ENCODE measurements at places on chromosomes 7 and 10. TPM values are rescaled to one million over a fixed set of nuclear protein-coding genes. Genes with fewer than 3 reads are reported as not detected.
A peak's percentile ranks its signal among the peaks of the same experiment; 100 is the strongest.

The PRPS1L1 gene
- polyA plus RNA-seq = not detected

- DNase-seq = peak; percentile 29
Observed at GRCh38 chr7:81462672-81463071, 307.2 kb downstream of the HGF start.

The ETV1 gene
- 14.9 TPM for polyA plus RNA-seq

DNA sequence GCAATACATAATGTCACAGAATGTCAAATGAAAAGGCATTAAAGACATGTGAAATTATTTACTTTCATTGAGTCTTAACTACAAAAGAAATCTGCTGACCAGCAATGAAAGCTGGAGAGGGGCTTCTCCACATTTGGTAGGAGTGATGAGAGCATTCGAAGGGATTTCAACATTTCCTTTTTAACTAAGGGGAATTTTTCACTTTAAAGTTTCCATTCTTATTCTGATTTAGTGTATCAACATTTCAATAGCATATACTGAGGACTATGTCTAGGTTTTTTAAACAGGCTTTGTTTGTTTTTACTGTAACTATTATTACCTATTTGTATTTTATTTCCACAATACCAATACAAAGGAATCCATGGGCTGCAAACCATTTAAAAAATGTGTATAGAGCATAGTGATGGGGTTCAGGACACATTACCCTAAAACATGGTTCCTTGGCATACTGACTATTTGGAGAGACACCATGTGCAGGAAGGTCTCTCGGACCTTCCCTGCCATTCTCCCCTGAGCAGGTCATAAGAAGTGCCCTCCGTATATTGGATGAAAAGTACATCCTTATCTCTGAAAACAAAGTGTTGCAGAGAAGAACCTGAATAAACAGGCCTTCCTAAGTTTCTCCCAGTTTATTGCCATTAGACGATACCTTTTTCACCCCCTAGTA lies 278.7 kb downstream of the DOCK4 start:
- DNase-seq = no peak

GRCh38 chr10:101649525-101650085 lies 45.4 kb downstream of the FBXW4 start:
- DNase-seq = no peak

GRCh38 chr7:18580950-18581349 lies 85.4 kb downstream of the HDAC9 start:
- DNase-seq = no peak

GRCh38 chr7:36272567-36273269 lies 116.9 kb upstream of the ANLN start:
- DNase-seq = no peak

- DNase-seq = no peak
Observed at GRCh38 chr10:7329219-7329618, 81.6 kb downstream of the SFMBT2 start.

DNA sequence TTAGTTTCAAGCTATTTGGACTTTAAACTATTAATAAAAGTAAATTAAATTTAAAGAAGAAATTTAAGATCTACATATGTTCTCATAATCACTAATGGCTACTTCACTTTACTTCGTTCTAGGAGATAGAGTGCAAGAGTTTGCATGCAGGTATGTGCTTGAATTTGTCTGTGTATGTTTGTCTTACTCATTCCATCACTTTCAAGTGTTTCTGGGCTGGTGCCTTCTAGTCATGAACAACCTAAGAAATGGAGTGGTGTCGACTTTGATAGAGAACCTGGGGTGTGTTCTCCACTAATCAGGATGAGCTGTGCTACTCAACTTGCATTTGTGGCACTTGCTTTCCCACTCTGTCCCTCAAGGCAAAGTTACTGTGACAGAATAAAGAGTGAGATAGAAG lies 169.9 kb downstream of the KCND2 start:
- no peak for DNase-seq

DNA sequence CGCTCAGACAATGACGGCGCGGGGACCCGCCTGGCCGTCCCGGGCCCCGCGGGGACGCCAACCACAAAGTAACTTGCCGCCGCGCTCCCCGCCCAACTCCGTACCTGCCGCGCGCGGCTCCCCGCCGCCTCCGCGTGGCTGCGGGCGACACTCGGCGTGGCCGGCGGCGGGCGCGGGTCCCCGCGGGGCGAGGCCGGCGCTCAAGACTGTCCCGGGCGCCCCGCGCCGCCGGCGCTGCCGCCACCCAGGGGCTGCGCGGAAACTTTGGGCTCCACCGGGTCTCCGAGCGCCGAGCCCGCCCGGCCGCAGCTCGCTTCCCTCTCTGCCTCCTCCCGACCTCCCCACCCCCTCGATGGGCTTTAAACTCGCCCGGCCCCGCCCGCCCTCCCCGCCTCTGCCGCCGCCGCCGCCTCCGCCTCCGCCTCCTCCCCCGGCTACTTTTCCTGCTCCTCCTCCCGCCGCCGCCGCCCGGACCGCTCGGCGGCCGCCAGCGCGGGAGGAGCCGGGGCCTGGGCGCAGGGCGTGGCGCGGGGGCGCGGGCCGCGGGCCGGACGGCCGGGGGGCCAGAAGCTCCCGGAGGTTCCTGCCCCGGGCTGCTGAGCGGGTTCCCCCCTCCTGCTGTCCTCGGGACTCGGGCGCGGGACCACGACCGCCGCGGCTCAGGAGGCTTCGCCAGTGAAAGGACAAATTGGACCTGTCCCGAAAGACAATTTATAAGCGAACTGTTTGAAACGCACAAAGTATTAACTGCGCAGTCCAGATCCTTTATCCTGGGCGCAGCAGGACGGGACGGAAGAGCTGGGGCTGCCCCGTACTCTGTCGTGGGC lies 10.6 kb upstream of the GRB10 start:
- no peak for DNase-seq

GRCh38 chr7:155166673-155167370 lies 96.7 kb downstream of the HTR5A start:
- DNase-seq = peak; percentile 91

DNA sequence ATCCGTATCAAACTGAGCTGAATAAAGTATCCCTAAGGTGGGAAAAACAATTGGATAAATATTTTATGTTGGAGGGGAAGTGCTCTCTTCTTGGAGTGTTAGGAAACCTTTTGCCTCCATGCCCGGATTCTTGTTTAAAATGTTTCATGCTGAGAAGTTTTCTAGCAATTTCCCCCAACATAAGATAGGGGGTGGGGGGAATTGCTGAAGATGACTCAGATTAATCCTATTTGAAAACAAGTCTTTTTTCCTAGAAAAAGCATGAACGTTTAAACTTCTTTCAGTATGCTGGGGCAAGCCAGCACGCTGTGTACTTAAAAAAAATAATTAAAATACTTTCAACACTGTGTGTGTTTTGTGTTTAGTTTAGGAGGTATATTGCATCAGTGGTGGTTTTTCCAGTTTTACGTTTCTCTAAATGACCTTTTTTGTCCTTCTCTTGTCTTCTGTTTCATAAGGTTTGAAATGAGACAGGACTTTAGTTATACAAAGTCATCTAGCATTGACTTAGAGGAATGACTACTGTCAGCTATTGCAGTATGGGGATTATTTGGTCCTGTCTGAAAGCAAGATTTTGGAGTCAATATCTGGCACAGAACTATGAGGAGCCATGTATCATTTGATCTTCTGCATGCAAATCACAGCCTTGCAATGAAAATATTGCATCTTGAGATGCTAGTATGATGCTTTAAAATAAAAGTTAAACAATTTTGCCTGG lies 295.9 kb downstream of the GATA3 start:
- no peak for DNase-seq

The DLD gene
- 169 TPM for polyA plus RNA-seq

DNA sequence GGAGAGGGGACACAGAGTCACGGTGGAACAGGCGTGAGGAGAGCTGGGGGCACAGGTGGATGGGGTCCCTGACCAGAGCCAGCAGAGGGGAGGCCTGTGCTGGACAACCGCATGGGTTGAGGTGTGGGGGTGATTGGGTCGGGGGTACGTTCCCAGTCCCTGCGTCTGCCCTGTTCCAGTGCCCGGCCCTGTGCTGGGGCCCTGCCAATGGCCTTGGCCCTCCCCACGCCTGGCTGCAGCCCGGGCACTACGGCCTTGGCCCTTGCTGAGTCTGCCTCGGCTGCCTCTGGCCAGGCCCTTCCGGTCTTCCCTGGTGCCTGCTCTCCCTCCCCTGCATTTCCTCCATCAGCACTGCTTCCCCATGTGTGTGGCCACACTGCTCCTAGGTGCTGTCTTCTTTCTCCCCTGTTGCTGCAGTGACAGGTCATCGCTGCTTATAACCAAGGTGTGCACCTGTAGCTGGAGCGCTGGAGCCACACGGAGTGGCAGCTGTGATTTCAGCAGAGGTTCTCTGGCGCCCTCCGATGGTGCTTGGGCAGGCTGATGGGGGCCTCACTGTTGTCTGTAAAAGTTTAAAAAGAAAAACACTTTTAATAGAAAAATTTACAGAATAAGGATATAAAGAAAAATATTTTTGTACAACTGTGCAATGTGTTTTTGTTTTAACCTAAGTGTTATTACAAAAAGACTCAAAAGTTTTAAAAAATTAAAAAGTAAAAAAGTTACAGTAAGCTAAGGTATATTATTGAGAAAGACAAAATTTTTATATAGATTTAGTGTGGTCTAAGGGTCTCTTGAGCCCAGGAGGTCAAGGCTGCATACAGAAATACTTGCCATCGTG lies 45.2 kb upstream of the BHLHA15 start:
- DNase-seq = no peak

DNA sequence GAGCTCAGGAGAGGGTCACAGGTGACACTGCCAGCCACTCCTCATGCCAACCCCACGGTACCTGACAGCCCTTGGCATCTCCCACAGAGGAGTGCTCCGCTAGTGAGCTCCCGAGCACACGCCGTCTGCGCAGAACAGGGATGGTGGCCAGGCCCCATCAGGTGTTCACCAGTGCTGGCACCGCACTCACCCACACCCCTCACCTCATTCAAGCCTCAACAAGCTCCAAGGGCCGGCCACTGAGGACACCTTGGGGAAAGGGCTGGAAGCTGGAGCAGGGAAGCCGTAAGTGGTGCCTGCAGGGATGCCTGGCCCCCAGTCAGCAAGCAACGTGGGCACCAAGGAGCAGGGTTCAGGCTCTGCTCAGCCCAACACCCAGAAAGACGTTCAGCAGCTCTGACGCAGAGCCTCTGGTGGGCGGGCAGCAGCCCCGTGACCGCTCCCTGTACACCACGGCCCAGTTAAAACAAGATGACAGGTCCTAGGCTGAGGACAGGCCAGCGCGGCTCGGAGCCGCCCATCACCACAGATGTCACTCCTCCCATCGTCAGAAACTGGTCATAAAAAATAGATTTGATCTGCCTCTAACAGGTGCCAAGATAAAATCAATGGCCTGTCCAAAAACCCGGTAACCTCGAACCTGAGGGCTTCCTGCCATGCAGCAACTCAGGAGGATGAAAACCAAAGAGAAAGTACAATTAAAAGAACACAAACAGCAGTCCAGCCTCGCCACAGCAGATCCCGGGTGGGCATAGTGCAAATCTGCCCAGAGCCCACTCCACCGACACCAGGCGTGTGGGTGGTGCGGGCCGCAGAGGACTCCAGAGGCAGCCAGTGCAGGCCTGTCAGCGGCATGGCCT lies 275.9 kb downstream of the MAD1L1 start:
- DNase-seq = no peak

The SPDYE16 gene
- polyA plus RNA-seq = not detected

The AEBP1 gene
- polyA plus RNA-seq = 30.7 TPM

DNA sequence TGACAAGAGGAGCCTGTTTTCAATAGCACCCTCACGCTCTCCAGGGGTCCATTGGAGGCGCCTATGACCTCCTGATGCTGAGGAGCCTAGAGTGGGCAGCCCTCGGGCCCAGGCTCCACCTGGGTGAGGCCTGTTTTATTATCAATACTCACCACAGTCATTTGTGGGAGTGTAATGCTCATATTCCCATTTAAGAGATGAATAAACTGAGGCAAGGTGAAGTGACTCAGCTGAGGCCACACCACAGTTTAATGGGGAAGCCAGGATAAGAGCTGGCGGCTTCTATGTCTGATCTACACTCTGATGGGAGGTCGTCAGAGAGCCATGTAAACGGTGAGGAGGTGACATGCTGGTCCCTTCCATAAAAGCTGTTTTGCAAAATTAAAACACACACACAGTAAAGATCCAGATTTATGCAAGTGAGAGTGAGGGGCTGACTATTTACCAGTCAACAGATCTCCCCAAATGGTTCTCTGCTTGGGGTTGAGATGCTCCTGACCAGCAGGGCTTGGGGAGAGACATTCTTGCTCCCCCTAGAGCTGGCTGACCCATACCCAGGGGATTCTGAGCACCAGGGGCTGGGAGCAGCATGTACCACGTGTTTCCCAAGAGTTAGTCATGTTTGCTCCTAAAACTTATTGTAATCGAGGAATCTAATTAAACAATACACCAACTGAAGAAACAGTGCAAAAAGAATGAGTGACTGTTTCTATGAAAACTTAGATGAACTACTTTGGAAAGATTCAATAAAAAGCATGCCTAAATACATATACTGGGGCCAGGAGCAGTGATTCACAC lies 81.0 kb upstream of the INSIG1 start:
- no peak for DNase-seq
